NCI-H1105 treated with DMSO at 0.1 percent for 48 hours (cell line): ENCODE measurements at places on chromosomes 1 and 21.

GRCh38 chr1:17833661-17834501 is 78.7 kb downstream of the ACTL8 start:
- no peak for DNase-seq

GRCh38 chr1:153202006-153202405 is 1.2 kb upstream of the LELP1 start:
- DNase-seq = no peak

DNA sequence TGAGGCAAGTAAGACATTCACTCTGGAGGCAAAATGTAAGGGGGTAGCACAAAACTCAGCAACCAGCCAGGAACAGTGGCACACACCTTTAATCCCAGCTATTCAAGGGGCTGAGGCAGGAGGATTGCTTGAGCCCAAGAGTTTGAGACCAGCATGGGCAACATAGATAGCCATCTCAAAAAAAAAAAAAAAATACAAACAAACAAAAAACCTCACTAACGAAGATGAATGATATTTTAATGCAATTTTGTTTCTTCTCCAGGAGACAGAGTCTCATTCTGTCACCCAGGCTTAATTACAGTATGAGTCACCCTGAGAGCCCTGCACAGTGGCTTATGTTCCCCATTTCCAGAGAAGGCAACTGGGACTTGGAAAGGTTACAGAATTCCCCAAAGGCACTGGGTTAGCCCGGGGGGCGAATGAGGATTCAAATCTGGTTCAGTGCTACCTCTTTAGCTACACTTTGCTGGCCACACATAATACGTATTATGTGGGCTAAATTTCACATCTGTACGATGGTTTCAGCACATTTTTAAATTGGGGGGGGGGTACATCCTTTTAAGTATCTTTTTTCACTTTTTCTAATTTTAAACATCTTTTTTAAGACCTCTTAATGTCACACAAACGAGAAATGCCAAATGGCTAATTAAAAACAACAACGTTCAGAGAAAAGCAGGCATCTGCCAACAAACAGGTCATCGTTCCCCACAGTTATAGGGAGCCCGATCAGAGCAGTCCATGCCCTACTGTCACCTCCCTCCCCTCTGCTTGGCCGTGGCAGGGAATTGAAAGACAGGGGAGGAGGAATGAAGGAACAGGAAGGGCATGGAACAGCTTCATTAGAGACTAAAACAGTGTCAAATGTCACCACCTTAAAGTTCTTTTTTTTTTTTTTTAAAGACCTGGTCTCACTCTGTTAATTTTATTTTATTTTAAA is 3.5 kb downstream of the CELA2A start:
- DNase-seq = peak; percentile 1

DNA sequence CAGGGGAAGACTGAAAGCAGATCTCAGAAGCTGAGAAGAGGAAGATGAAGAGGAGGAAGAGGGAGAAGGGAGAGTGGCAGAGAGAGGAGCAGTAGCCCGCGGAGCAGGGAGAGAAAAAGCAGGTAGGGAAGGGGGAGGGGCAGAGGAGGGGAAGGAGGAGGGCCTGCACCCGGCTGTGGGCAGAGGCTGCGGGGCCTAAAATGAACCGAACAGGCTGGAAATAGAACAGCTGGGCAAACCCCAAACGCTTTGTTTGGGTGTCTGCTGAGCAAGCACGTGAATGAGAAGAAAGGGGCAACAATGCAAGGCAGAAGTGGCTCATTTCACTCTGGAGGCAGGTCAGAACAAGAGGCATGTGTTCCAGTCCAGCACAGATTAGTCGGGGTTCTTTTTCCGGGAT is 33.5 kb downstream of the KCNC4 start:
- no peak for DNase-seq

DNA sequence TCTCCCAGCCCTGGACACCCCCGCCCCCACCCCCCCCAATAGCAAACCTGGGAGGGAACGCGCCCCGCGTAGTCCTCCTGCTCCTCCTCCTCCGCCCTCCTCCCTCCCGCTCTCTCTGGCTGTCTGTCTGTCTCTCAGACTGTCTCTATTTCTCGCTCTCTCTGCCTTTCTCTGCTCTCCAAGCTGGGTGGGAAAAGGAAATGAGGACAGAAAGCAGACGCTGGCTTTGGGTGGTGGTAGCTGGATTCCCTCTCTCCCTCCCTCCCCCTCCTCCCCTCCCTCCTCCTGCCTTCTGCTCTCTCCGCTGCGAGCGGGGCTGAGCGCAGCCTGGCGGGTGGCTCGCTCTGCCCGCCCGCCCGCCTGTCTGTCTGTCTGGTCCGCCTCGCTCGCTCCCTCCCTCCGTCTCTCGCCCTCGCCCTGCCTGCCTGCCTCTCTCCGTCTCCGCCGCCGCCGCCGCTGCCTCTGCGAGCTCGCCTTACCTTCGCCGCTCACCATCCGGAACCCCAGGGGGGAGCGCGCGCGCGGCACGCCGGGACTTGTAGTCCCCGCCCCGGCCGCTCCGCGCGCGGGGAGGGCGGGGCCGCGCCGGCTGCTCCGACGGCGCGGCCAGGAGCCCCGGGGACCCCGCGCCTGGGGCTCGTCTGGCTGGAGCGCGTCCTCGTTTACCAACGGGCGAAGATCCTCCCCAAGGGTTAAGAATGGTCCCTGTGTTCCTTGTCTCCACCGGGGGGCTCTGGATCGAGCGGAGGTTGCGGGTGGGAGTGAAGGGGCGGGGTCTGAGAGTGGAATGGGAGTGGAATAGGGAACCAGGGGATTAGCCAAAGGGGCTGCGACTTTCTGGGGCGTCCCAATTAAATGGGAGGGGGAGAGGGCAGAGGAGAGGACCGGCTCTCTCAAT is at the start of gene AHDC1:
AHDC1 (minus strand) TSS at position 464 of the 898 bp plus-strand sequence. CDS start 52,029 bp downstream, outside the sequence.
- peak; percentile 84 for DNase-seq
